ENCODE measurements at places on chromosomes 16 and 17.

DNA sequence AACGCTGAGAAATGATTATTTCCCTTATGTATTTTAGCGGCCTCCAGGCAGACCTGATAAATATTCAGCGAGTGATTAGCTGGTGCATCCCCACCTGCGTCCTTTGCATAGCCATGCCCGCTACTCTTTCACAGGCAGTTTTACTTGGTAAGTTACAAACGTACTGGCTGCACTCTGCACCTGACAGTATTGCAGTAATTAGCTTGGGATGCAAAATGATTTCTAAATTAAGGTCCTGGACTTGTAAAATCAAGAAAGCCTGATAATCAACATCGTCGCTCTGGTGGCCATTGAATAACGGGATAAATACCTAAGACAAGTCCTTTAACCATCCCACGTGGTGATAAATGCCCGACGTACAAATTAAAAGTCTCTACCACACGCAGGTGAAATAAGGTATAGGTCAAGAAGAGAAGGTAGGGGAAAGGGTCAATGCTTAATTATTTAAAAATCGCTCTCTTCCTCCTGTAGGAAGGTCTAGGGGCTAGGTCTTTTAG is 998 bp upstream of the PRKCA start:
- DNase-seq, result no peak

GRCh38 chr17:39972271-39972670 is 8.3 kb upstream of the PSMD3 start:
- peak; percentile 86 for DNase-seq

- no peak for DNase-seq
Measured at GRCh38 chr17:36728030-36728991, 126.9 kb downstream of the MRM1 start.

DNA sequence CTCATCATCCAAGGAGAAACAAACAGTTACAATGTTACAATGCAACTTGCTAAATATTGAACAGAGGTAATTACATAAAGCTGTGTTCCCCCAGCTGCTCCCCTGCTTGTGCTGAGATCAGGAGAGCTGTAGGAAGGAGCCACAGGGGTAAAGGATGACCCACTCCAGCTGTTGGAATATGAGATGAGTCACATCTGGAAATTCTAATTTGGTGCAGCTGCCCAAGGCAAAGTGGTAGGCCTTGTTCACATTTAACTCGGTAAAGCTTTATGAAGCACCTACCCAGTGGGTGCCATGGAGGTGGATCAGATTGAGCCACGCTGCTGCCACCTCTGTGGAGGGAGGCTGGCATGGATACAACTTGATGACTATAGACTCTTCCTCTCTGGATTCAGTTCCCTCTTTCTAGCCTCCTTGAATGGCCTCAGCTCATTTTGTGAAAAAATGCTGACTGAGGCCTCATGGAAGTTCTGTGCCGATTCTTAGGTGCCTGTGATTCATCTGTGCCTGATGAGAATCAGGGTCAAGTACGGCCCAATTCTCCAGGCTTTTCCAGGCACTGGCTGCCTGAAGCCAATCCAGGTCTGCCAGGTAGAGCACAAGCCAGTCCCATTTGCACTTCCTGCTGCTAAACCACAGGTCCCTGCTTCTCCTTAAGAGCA is 7.4 kb downstream of the ZNF689 start:
- peak; percentile 72 for DNase-seq

Measured in suppressor macrophage treated with lipopolysaccharide for 4 hours (primary cell).